Right renal cortex interstitium (tissue), 3 donors: ENCODE measurements at places on chromosomes 3 and 15.

- DNase-seq: no peak
Measured at GRCh38 chr3:171784387-171784786, 25.9 kb downstream of the PLD1 start.

DNA sequence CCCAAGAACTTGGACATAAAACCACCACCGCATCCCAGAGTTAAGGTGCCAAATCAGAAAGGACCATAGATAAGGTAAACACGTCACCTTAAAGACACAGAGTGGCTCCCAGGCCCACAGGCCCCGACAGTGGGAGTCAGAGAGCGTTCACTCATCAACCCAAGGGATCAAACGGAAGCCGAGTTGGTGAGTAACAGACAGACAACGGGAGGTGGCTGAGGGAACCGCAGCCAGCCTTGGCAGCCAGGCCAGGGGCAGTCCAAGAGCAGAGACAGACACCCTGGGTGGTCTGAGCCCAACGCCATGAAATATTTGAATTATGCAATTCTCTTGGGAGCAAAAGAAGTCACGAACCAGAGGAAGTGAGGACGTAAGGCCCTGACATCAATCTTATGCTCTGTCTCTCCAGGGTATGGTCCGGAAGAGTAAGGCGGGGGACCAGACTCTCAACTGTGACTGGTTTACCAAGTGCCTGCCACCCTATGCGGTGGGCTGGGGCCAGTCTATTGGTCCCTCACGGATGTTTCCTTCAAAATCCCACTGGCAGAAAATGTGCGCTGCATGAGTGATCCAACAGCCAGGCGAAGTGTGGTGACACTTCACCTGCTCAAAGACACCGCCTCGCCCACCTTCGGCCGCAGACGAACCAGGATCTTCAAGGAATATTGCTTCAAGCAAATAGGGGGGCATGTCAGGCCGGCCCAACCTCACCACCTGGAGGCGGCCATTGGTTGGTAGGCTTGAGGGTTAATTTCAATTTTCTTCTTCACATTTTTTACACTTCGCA lies 34.3 kb downstream of the TMEM44 start:
- DNase-seq: no peak

DNA sequence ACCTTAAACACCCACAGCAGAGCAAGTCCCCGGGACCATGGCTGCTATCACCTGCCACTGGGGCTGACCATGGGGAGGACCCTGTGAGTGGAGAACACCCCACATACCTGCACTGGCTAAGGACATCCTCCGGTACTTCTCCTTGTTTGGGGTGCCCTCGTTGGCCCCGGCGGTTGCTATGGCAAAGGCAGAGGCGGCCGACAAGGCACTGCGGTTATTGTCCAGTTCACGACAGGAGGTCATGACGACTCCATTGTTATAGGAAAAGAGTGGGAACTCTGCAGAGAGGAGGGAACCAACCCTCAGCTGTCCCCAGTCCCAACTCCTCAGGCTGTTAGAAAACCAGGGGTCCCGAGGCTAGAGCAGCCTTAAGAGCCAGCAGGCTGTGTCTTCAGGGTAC lies 54.8 kb upstream of the CTSH start:
- DNase-seq: no peak

DNA sequence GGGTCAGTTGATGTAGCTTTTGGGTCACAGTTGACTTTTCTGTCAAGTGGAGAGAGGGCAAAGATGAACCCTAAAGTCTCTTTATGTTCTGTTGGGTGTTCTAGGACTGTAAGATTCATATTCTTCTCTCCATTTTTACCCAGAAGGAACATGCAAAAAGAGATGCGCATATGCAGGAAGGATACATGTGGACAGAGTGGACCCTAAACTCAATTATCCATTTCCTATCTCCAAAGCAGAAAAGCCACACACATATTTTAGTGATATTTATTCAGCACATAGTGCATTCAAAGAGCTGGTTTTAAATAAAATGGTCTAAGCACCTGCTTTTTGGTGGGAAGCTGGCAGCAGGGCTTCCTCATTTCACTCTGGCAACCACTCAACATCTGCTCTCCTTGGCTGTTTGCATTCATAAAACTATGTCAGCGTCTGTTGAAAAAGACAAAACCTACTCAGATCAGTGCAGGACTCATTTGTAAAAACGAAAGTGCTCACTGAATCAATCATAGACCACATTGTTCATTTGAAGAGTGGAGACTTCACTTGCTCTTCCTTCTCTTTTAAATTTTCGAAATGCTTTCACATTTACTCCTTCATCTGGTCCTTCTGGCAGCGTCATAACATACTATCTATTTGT lies 96.6 kb downstream of the SEMA6D start:
- no peak for DNase-seq

DNA sequence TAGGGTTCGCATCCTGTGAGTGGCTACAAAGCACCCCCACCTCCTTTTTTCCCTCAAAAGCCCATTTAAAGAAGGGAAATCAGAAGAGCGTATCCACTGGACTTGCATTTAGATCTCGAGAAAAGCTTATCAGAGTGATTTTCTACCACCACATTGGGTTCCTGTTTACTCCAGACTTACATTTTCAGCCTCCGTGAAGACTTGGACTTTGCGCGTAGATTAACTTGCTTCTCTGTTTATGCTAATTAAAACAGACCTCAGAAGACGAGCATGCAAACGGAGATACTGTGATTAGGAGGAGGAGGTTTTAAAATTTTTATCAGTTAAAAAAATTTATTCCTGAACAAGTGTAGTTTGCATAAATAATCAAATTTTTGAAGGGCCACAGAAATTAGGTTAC lies 115.7 kb downstream of the AKAP13 start:
- no peak for DNase-seq
